Stimulated activated CD4-positive, alpha-beta T cell treated with anti-CD3 and anti-CD28 coated beads, Interleukin-12 subunit alpha, Interleukin-12 subunit beta, amount 100 ng/mL, for 48 hours (primary cell): ENCODE measurements at places on chromosomes 4 and X.

DNA sequence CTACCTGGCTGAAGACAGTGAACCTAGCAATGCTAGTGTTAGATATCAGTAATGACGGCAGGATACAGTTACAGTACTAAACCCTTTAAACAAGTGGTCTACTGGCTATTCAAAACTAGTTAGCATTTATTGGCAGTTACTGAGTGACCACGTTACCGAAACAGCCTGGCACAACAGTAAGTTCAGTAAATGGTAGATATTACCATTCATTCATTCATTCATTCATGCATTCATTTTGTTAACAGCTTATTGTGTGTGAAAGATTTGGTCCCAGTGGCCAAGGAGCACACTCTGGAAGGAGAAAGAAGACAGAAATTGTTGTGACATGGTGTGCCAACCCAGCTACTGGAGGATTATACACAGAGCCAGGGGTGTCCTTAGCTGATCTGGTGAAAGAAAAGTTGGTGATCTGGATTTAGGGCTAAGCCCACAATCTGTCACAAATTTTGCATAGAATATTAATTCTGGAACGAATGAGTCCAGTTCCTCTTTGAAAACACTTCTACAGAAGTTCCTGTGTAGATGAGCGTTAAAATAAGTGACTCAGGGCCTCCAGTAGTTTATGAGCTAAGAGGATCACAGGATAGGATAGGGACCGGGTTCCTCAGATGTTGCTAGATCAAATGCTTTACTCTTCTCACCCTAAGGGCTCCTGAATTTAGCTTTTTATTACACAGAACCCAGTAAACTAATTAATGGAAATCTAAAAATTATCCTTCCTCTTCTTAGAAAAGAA is 179.1 kb downstream of the CBR4 start:
- no peak for DNase-seq

DNA sequence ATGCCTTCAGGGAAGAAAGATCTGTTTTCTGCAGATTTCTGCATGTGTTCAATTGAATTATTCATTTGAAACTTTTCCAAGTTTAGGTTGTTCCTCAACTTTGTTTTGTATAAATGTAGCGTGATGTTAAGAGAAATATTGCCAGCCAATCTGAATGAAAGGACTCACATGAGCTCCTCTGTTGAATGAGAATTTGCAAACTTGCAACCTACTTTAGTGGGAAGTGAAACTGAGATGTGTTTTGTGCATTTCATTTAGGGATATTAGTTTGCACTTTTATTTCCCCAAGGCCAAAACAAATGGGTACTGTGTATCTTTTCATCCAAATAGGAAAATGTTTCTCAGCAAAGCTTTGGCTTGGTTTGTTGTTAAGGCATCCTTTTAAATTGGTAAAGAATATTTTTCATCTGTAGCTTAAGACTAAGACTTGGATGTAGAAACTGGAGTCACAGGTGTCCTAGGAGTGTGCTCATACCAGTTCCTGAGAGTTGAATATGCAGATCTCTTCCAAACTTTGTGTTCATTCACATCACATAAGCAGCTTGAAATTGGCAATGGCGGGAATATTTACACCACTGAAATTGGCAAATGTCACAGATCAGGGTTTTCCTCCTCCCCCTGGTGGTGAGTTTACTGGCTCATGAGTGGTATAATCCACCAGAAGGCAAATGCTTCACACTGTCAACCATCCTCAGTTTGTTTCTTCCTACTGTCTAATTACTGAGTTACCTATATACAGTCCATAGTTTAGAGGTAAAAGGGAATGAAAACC is 193.6 kb upstream of the BANK1 start:
- DNase-seq: peak; percentile 27

GRCh38 chrX:138929926-138930582 is 218.5 kb upstream of the FGF13 start:
- no peak for DNase-seq

GRCh38 chrX:20743046-20743445 is 476.3 kb upstream of the RPS6KA3 start:
- DNase-seq: no peak

GRCh38 chrX:136647677-136648360 is at the start of gene CD40LG:
CD40LG (plus strand) TSS chrX:136648158; CDS start chrX:136648249, 91 bp downstream.
- DNase-seq: no peak

DNA sequence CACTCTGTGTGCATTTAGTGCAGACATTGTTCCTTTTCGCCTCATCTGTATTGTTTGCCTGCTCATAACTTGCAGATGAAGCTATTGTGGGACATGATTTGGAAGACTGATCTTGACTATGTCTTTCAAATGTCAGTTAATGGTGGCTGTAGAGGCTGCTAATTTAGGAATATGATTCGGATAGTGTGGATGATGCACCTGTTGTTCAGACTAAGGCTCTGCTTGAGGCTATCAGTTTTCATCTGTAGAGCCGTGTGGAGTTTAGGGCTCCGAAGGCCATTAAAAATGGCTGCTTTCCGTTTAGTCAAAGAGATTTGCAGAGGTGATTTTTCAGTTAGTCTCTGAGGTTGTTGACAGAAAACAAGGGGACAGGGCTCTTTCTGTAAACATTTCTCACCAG is 102.0 kb downstream of the GBA3 start:
- no peak for DNase-seq

- DNase-seq: no peak
These were observed 292.8 kb upstream of the ARSJ start for GRCh38 chr4:114272226-114272625.

DNA sequence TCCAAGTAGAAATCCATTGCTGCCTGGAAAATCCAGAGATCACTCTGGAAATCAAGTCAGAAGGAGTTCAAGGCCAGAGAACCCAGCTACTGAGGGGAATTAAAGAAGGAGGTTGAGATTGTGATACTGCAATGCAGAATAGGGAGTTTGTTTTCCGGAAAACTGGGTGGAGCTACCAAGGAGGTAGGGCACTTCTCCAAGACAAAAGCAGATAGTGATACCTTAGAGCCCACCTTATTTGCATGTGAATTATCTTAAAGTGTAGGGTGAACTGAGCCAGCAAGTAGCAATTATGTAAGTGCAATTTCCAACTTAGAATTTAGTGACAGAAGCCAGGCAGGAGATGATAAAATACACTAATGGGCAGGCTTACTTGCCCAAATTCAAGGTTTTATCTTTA is 178.9 kb downstream of the MID1 start:
- no peak for DNase-seq
